PC-9 (cell line): ENCODE measurements at places on chromosomes 5 and 9. TPM values are rescaled to one million over a fixed set of nuclear protein-coding genes. Genes with fewer than 3 reads are reported as not detected.

Gene SLC25A2
- total RNA-seq = 0.33 and 0.55 TPM in 2 replicates

GRCh38 chr5:128412145-128412930 lies 125.7 kb downstream of the FBN2 start:
- no peak for DNase-seq

GRCh38 chr5:2227433-2227832 lies 344.7 kb upstream of the IRX4 start:
- DNase-seq = no peak

- no peak for DNase-seq
Measured at GRCh38 chr5:106292654-106293053, 1378.1 kb downstream of the EFNA5 start.

DNA sequence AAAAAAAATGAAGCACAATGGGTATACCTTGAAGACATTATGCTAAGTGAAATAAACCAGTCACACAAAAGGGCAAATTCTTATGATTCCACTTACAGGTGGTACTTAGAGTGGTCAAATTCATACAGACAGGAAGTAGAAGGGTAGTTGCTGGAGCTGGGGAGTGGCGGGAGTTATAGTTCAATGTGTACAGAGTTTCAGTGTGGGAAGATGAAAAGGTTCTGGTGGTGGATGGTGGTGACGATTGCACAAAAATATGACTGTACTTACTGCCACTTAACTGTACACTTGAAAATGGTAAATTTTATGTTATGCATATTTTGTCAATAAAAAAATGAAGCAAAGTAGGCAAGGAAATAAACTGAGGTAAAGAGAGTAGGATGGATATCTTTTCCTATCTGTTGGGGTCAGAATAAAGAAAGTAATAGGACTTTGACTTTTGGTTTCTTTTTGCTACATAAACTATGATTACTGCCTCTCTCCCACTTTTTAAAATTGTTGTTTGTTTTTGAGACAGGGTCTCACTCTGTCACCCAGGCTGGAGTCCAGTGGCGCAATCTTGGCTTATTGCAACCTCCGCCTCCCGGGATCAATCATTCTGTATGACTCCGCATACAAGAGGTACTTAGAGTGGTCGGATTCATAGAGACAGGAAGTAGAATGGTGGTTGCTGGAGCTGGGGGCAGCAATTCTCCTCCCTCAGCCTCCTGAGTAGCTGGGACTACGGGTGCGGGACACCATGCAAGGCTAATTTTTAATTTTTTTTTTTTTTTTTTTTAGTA lies 4.0 kb upstream of the PSAT1 start:
- DNase-seq = no peak

GRCh38 chr5:138352722-138353559 lies 456 bp downstream of the KDM3B start:
- peak; percentile 58 for DNase-seq

DNA sequence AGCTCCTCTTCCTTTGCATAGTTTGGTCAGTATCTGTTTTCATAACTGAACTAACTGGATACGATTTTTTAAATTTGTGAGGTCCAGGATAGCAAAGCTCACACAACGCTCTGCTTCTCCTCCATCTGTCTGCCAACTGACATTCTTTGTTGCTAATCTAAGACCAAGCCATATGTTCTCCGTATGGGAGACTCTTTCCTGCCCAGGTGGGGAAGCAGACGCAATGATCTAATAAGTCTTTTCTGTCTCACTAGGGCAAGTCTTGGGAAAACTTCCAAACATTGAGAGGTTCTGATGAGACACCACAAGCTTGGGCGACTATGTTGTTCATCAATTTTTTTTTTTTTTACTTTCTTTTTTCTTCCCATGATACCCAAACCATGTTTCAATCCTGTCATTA lies 558.5 kb downstream of the EFNA5 start:
- no peak for DNase-seq

DNA sequence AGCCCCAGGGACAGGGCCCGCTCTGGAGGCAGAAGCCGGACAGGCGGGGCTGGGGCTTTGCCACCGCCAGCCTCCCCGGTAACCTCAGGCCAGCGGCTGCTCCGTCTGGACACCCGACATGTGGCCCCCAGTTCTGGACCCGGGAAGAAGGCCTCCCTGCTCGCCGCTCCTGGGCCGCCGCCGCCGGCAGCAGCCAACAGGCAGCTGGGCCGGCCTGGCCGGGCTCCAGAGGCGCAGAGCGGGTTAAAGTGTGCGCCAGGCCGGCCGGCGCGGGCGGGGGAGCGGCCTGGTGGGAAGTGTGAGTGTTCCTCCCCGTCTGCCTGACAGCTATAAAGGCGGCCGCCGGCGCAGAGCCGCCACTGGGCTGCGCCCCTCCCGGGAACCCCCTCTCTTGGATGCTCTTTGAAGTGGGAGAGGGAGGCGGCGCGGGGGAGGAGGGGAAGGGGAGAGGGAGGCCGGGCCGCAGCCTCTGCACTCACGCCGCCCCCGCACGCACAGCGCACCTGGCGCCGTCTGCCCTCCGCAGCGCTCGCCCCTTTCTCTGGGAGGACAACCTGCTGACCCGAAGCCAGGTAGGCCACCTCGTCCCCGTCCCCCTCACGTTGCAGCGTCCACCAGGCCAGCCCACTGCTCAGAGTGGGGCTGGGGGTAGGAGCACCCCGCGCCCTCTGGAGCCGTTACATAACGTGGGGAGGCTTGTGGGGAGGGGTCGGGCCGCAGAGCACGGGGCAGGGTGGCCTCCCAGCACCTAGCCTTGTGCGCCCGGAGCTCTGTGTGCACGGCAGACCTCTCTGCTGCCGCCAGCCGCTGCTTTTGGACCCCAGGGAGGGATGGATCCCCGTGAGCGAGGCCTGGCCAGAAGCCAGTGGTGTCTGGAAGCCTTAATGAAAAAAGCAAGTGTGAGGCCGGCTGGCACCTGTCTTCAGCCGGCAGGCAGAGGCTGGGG lies at the start of gene ADAMTSL2:
TSS of gene ADAMTSL2 (plus strand) at position 359 of the 946 bp plus-strand sequence. CDS start 2,009 bp downstream, outside the sequence.
- DNase-seq = no peak
